ENCODE measurements at places on chromosomes 3 and 15.

DNA sequence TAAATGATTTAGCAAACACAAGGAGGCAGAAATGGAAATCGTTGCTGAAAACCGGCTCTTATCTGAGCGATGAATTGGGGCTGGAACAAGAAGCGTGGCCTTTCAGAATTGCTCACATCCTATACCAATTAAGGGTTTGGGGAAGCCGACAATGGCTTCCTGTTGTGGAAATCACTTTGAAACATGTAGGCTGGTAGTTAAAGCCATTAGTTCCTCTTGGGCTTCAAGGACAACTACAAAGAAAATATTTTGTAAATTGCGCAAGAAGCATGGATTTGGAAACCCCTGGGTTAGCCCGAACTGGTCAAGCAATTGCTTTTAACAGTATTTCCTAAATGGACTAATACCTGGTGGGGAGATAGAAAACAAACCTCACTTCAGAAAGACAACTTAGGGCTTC, 182.4 kb downstream of the ADAMTS9 start:
- no peak overlapping the region for H3K27ac ChIP-seq
- H3K36me3 ChIP-seq = no peaks in the 10 kb centered on the region
- DNase-seq = no peak
- H3K4me1 ChIP-seq = no peaks in the 10 kb centered on the region
- H3K4me3 ChIP-seq = no peak overlapping the region

GRCh38 chr3:149566292-149566975, 91.4 kb downstream of the WWTR1 start:
- H3K36me3 ChIP-seq = peaks cover 5% of the 10 kb centered on the region
- no peak overlapping the region for H3K4me3 ChIP-seq
- no peak overlapping the region for H3K27ac ChIP-seq
- peaks cover 31% of the 10 kb centered on the region for H3K4me1 ChIP-seq
- no peak for DNase-seq

GRCh38 chr15:50232791-50233190, 32.7 kb downstream of the HDC start:
- H3K4me3 ChIP-seq = no peak overlapping the region
- H3K4me1 ChIP-seq = no peaks in the 10 kb centered on the region
- no peaks in the 10 kb centered on the region for H3K27me3 ChIP-seq
- no peaks in the 10 kb centered on the region for H3K36me3 ChIP-seq
- no peak overlapping the region for H3K27ac ChIP-seq
- DNase-seq = no peak

GRCh38 chr15:28097656-28098359, 1.3 kb downstream of the OCA2 start:
- H3K4me3 ChIP-seq = no peak overlapping the region
- peaks cover 11% of the 10 kb centered on the region for H3K4me1 ChIP-seq
- H3K27ac ChIP-seq = no peak overlapping the region
- peaks cover 7% of the 10 kb centered on the region for H3K27me3 ChIP-seq
- no peak for DNase-seq
- H3K36me3 ChIP-seq = no peaks in the 10 kb centered on the region

GRCh38 chr15:87752250-87752951, 504.1 kb downstream of the NTRK3 start:
- no peak overlapping the region for H3K4me3 ChIP-seq
- no peaks in the 10 kb centered on the region for H3K27me3 ChIP-seq
- DNase-seq = peak; percentile 73
- H3K4me1 ChIP-seq = peaks cover 36% of the 10 kb centered on the region

DNA sequence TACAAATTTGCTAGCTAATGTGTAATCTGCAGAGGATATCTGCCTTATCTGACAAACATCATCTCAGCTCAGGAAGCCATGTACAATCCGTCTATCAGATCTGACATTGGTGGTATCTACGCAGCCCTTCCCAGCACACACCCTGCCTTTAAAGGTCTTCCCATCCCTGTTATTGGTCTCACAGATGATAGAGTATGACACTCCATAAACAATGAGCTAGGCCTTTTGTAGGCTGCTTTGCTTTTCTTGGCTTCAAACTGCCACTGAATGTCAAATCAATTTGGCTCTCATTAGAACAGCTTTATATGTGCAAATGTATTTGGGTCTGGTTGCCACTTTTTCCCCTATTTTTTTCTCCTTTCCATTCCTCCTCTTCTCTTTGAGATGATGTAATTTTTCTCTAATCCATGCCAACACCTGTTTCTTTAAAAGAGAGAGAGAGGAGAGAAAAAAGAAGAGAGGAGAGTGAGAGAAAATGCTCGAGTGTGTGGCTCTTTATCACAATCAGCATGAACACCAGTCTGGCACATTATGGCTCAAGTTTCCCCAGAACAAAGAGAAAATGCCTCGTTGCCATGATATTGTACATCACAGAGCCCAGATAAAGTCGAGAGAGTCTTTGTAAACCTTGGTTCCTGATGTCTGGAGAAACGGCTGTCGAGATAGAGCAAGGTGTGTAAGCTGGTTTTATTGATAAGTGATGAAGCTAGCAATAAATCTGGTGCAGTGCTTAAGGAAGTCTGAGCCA, 80.8 kb upstream of the DPH6 start:
- H3K4me1 ChIP-seq = no peaks in the 10 kb centered on the region
- no peak overlapping the region for H3K4me3 ChIP-seq
- no peaks in the 10 kb centered on the region for H3K27me3 ChIP-seq
- no peak overlapping the region for H3K27ac ChIP-seq
- no peaks in the 10 kb centered on the region for H3K36me3 ChIP-seq

DNA sequence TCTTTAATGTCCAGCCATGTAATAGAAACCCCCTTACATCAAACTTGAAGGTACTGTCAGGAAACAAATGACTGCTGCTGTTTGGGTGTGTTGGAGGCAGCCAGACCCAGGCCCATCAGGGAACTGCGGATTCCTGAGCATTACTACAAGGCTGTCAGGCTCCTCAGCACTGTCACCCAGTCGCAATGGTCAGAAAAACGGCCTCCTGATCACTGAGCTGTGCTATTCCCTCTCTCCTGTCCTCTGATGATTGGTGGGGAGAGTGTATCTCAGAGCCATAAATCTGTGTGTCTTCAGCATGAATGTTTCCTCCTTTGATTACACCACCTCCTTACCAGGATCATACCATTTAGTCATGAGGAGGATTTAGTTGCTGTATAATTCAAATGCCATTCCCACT, 135.2 kb upstream of the GADL1 start:
- no peaks in the 10 kb centered on the region for H3K4me1 ChIP-seq
- H3K27me3 ChIP-seq = no peaks in the 10 kb centered on the region
- no peak overlapping the region for H3K4me3 ChIP-seq
- H3K36me3 ChIP-seq = no peaks in the 10 kb centered on the region

DNA sequence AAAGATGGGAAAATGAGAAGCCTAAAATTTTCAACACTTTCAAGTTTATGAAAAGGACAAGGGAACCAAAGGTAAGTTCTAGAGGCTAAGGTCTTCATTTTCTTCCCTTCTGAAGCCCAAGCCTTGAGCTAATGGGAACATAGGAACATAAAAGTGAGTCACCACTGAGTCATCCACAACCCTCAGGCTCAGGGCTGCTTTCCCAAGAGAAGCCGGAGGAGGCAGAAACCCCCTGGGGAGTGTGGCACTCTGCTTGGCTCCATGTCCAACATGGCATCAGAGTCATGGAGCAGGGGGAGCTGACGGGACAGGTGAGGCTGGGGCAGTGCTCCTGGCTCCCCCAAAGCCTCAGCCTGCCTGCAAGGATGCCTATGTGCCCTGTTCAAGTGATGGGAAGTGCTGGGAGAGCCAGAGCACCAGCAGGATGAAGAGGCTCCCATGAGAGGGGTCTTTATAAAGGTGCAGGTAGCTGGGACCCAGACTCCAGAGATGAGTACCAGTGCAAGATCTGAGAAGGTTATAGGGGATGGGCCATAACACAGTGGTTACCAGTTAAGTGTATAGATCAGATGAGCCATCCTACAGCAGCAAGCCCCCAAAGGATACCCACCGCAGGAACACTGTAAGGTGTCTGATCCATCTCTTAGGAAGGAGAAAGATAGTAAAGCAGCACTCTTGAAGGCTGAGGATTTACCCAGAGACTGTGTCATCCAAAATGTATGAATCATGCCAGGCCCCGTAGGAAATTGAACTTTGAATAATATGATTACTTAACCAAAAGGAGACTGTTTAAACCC, 31.8 kb upstream of the RYR3 start:
- H3K4me1 ChIP-seq = no peaks in the 10 kb centered on the region
- no peaks in the 10 kb centered on the region for H3K27me3 ChIP-seq
- H3K4me3 ChIP-seq = no peak overlapping the region

- no peaks in the 10 kb centered on the region for H3K27me3 ChIP-seq
- H3K36me3 ChIP-seq = no peaks in the 10 kb centered on the region
- H3K27ac ChIP-seq = no peak overlapping the region
- no peak overlapping the region for H3K4me3 ChIP-seq
- no peaks in the 10 kb centered on the region for H3K4me1 ChIP-seq
- DNase-seq = no peak
Measured at GRCh38 chr3:135231737-135232136, 436.7 kb downstream of the EPHB1 start.
